ENCODE measurements at places on chromosomes 6 and 20. TPM values are rescaled to one million over a fixed set of nuclear protein-coding genes. Genes with fewer than 3 reads are reported as not detected.

GRCh38 chr20:38180781-38181180 is 15.7 kb upstream of the TGM2 start:
- no peak for DNase-seq

DNA sequence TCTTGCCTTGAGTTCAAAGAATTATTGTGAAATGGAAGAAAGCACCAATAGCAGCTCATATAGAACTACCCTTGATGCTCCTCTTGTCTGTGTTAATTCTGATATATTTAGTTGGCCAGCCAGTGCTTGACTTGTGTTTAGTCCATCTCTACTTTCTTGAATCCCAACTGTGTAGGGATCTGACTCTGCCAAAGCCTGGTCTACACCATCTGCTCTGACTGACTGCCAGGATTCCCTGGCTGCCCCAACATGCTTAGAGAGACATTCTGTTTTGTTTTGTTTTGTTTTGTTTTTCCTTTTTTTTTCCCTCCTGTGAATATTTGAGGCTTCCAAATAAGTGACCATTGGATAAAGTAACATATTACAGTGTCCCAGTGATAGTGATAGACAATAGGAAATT is 953.7 kb upstream of the MANEA start:
- DNase-seq: no peak

- no peak for DNase-seq
Measured at GRCh38 chr20:24935766-24936525, 13.1 kb upstream of the CST7 start.

- no peak for DNase-seq
Measured at GRCh38 chr6:131400054-131400778, 172.8 kb upstream of the ARG1 start.

DNA sequence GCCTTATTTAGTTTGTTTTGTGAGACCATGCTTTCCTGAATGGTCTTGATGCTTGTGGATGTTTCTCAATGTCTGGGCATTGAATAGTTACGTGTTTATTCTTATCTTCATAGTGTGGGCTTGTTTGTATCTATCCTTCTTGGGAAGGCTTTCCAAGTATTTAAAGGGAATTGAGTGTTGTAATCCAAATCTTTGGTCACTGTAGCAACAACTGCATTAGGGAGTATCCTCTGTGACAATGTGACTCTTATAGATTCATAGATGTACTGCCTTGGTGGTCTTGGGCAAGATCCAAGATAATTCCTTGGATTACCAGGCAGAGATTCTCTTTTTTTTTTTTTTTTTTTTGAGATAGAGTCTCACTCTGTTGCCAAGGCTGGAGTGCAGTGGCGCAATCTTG is 598.4 kb downstream of the CBLN4 start:
- DNase-seq: no peak

DNA sequence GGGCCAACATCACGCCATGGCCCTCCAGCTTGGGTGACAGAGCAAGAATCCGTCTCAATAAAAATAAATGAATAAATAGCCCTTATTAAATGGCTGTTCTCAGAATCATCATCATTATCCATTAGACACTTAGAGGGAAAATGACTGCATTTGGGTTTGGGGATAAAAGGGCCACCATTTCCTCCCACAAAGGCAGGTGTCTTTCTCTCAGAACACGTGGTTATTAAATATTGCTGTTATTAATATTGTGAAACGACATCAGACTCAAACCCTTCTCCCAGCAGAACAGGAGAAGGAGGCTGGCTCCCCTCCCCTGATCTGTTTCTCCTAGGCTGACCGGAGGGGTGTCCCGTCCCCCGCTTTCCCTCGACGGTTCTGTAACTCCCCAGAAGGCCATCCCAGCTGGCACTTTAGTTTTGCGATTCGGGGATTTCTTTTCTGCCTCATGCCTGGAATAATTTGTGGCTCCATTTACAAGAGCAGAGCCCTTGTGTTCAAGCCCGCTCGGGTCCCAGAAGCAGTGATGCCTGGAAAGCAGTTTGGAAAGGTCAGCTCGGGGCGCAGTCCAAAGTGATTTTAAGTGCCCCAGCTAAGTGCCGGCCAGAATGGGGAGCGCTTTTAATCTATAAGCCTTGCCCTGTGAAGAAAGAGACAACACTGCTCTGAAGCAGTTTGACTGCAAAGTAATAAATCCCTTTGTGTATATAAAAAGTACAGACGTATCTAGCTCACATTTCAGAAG is 41.9 kb downstream of the EYA2 start:
- no peak for DNase-seq

Gene TNF
- 52.0 TPM for total RNA-seq

Gene RFX6
- total RNA-seq: not detected

Gene PNLDC1
- 0.35 TPM for total RNA-seq

Gene CFAP61
- 0.41 TPM for total RNA-seq
